ENCODE measurements at places on chromosomes 1 and 21.

DNA sequence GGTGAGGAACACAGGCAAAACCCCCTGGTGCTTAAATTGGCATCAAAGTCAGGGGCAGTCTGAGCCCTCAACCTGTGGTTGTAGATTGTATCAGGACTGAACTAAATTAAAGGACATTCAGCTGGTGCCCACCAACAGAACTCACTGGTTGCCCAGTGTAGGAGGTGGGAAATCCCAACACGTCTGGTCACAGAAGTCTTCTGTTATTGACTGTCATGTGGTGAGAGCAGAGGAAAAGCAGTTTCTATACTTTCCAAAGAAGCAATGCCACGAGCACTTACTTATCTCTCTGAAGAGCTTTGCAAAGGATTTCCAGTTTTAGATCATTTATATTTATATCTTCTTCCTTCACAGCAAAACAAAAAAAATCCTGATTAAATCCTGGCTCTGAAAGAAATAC lies 15.0 kb upstream of the ACTA1 start:
- DNase-seq, result peak; percentile 42

DNA sequence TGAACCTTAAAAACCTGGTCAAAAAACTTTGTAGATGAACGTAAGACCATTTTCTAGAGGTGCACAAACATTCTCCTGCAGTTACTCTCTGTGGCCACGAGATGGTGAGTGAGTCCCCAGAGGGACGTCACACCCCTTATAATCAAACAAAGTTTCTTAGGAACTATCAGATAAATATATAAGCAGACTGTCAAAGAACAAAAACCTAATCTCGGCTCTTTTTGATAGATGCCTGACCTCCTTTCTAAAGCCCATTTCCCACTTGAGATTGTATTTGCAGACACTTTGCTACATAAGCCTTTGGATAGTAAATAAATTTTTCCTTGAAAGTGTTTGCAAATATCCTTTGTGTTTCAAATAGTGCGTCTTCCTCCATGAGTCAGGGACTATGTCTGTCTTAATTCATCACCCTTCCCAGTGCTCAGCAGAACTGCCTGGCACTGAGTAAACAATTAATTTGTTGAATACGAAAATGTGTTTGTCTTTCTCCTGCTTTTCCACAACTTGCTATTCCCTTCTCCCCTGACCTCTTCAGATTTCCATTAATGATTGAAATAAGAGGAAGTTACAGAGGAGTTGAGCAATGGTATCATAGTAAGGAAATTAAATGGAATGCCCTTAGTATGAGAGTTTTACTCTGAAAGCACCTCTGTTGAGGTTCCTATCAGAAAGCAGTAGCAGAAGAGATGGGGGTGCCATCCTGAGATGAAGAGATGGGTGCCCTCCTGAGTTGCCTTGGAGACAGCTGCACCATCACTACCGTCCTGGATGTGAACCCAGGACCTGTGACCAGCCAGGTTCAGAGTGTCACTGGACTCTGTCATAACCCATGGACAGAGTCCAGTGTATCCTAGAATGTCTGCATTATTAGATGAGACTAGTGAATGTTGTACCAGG lies 57.8 kb upstream of the RAVER2 start:
- DNase-seq, result peak; percentile 50

GRCh38 chr1:41430582-41430981 lies 53.9 kb downstream of the EDN2 start:
- DNase-seq, result no peak

DNA sequence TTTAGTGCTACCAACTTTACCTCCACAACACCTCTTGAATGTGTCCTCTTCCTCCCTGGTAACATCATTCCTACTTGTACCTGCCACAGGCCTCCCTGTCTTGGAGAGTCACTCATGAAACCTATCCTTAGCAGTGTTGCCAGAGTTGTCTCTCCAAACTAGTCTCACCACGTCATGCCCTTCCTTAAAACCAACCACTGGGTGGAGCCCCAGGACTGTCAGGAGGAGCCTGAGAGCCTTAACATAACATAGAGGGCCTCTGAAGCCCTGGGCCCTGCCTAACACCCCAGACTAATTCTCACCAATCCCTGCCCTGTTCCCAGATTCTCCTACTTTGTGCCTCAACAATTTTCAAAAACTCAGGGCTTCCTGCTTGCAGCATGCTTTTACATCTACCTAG lies 65.3 kb downstream of the ZNF697 start:
- no peak for DNase-seq

- no peak for DNase-seq
Measured at GRCh38 chr1:186628910-186629309, 51.3 kb downstream of the PTGS2 start.

DNA sequence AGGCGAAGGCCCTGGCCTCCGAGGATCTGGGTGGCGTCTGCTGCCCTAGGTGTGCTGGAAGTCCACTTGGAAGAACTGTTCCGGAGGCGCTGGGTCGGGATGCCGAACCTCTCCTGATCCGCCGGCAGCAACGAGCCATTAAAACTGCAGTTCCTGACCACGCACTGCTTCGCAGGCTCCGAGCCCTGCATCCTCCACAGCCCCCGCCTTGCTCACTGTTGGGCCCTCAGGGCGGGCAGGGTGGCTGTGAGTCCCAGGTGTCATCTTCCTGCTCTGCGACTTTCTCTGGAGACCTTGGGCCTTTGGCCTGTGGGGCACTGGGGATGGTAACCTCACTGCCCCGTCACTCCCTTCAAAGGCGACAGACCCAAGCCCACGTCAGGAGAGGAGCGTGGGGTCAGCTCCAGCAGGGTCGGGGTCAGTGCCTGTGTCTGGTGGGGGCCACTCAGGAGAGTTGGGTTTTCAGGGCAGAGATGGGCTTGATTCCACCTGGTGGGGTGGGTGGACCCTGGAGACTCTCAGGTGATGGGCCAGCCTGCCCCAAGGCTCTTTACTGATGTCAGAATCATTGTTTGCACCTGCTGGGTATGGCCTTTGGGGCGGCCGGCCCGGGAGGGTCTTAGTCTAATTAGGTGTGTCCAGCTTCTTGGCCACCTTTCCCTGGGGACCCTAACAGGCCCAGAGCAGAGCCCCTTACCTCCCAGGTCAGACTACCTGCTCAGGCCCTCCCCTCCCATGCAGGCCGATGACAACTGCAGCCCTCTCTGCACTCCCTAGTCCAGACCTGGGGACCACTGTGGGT lies 3.1 kb downstream of the PRXL2B start:
- no peak for DNase-seq

GRCh38 chr1:113456967-113457366 lies 66.7 kb downstream of the MAGI3 start:
- DNase-seq, result peak; percentile 77
